M059J (cell line): ENCODE measurements at places on chromosomes 12 and 14.

DNA sequence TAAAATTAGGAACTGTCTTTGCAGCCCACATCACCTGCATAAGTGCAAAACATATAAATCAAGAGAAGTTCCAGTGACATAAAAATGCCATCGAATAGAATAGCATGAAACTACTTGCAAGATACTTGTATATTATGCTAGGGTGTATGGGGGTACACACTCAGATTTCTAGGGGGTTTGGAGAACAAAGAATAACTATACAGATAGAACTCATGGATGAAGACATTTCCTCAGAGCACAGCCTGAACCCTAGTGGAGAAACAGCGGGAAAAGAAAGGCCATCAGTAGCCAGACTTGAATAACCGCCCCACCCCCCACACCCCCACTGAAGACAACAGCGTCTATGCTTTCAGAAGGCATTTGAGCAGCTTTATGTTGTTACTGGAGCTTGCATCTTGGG is 425.8 kb downstream of the NPAS3 start:
- no peak for DNase-seq

DNA sequence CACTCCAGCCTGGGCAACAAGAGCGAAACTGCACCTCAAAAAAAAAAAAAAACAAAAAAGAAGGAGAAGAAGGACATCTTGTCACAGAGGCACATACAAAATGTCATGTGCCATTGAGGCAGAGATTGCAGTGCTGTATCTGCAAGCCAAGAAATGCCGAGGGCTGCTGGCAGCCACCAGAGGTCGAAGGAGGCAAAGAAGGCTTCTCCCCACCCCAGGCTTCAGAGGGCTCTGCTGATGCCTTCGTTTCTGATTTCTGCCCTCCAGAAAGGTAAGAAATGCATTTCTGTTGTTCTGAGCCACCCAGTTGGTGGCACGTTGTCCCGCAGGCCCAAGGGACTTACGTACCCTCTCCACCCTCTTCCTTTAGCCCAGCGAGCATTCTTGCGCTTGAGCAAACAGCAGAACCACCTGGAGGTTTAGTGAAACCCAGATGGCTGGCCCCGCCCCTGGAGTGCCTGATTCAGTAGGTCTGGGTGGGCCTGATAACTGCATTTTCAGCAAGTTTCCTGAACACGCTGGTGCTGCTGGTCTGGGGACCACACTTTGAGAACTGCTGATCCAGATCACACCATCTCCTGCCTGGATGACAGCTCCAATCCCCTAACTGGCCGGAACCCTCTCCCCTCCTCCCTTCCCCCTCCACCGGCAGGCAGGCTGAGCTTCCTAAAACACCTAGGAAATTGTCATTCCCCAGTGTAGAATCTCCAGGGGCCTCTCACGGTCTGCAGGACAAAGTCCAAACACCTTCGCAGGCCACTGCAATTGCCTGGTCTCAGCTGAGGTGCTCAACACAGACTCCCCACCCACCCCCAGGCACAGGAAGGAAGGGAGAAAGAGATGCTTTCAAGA is 21.1 kb upstream of the SCARB1 start:
- DNase-seq = no peak

DNA sequence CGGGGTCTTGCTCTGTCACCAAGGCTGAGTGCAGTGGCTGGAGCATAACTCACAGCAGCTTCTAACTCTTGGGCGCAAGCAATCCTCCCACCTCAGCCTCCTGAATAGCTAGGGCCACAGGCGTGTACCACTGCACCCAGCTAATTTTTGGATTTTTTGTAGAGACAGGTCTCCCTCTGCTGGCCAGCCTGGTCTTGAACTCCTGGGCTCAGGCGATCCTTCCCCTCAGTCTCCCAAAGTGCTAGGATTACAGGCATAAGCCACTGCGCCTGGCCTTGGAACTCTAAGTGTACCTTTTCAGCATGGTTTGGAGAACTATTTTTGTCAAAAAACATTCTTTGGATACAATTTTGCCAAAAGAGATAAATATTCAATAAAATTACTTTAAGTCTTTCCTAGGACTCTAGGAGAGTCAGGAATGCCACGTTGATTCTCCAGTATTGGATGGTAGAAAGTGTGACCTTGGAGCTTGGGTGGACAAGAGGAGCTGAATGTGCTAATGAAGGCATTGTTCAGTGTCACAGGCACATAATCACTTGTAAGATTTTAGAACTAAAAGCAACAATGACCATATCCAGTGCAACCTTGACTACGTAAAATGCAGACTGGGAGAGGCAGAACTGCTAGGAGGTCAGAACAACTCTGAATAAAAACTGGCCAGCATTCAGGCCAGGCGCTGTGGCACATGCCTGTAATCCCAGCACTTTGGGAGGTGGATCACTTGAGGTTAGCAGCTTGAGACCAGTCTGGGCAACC is 2.8 kb downstream of the SRSF9 start:
- DNase-seq = peak; percentile 42

DNA sequence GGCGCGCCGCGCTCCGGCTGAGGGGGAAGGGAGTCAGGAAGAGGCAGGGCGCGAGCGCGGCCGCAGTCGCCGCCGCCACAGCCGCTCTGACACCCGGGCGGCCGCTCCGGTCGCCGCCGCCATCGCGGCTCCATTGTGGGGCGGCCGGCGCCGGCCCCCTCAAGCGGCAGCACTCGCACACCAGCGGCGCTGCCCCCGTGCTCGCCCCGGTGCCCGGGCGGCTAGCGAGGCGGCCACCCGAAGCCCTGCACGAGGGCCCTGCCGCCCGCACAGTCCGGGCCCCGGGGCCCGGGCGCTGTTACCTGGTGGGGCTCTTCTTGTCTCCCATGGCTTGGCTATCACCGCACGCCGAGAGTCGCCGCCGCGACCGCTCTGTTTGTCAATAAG is 202 bp downstream of the YAF2 start:
- no peak for DNase-seq

GRCh38 chr12:94200069-94200468 is 51.7 kb downstream of the PLXNC1 start:
- no peak for DNase-seq

- no peak for DNase-seq
Measured at GRCh38 chr12:129614221-129614885, 289.5 kb downstream of the TMEM132D start.

DNA sequence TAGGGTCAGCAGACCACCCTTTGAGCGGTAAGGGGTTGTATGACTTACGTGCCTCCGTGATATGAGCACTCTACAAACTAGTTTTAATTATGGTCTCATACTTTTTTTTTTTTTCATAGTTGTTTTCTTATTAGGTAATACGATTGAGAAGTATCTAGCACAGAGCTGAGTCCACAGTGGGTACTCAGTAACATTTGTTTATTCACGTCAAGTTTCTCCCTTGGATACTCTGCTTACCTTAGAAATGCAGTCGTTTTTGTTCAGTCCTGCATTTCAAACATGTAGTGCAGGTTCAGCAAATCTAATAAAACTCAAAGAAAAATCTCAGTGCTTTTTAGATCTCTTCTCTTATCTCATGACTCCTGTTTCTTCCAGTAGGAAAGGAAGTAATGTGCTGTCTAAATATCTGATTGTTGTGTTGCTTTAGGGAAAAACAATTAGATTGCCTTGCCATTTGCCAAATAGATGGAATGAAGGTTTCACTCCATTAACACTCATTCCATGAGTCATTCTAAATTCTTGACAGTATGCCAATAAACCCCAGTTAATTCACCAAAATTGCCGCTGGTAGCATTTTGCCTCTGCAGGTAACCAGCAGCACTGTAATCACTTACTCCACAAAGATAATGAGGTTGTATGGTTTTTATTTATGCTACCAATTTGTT is 118.9 kb downstream of the PTCSC3 start:
- DNase-seq = peak; percentile 54
